Epithelial cell of proximal tubule (primary cell): ENCODE measurements at places on chromosomes 7 and 10. TPM values are rescaled to one million over a fixed set of nuclear protein-coding genes. Genes with fewer than 3 reads are reported as not detected.

The NACAD gene
- 3.9 and 7.9 TPM in 2 replicates for total RNA-seq

DNA sequence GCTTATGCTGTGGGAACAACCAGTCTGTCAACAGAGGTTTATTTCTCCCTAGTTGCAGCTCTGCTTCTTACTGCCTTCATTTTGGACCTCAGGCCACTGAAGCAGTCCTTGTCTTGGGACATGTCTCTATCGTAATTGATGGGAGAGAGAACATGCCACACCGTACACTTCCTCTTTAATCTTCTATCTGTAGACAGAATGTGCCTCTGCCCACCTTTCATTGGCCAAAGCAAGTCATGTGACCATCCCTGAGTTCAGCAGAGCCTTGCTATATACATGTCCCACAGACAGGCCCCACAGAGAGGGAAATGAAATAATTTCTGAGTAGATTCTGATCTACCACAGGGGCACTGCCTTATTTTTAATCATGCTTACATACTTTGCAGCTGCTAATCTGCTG lies 98.0 kb downstream of the KCND2 start:
- DNase-seq, result no peak

The ADCY1 gene
- 0.51 and 1.2 TPM in 2 replicates for total RNA-seq

- no peak for DNase-seq
These were observed 23.7 kb downstream of the CAV1 start for GRCh38 chr7:116548506-116548905.

GRCh38 chr7:39810204-39810642 lies 139.8 kb upstream of the CDK13 start:
- DNase-seq, result no peak

- DNase-seq, result no peak
These were observed 359.2 kb downstream of the PHF14 start for GRCh38 chr7:11332865-11333228.

DNA sequence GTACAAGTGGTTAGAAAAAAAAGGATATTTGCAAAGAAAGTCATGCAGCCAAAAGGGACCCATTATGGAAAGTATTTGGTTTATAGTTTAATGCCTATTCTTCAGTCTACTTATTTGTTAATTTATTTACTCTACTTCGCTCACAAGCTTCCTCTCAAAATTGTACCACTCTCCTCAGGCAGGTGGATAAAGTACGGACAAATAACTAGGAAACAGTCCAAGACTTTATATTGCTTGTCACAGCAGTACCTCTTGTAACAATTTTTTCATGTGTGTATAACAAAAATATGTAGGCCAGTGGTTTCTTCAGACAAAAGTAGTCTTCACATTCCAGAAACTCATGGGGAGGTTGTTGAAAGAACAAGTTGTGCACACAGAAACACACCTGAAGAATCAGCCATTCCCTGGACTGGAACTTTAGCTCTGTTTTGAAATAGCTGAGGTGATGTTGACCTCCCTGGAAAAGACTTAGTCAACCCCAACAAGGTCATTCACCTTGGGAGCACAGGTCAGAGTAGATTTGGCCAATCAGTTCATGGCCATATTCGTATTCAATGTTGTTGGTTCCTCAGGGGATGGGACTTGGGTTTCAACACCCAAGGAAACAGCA lies 73.4 kb downstream of the TES start:
- no peak for DNase-seq

GRCh38 chr10:131584287-131584686 lies 272.8 kb upstream of the TCERG1L start:
- DNase-seq, result no peak

DNA sequence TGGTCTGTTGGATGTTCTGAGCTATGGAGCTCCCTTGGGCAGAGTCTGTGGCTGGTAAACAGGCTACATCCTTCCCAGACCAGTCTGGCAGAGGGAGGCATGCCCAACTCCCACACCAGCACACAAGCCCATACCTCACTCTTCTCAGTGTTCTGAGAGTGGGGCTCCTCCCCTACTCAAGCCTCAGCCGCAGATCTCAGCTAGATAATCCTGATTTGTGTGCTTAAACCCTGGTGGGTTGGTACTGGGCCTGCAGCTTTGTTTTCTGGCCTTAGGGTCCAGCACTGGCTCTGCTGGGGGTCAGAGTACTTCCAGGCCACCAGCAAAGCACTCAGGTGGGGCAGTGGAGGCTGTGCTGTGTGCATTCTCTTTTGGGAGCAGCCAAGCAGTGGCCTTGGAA lies 70.4 kb downstream of the MGAM2 start:
- DNase-seq, result no peak

GRCh38 chr7:159036916-159037605 lies 107.6 kb downstream of the VIPR2 start:
- no peak for DNase-seq

- DNase-seq, result no peak
These were observed 41.4 kb downstream of the NEURL1 start for GRCh38 chr10:103534621-103535498.

DNA sequence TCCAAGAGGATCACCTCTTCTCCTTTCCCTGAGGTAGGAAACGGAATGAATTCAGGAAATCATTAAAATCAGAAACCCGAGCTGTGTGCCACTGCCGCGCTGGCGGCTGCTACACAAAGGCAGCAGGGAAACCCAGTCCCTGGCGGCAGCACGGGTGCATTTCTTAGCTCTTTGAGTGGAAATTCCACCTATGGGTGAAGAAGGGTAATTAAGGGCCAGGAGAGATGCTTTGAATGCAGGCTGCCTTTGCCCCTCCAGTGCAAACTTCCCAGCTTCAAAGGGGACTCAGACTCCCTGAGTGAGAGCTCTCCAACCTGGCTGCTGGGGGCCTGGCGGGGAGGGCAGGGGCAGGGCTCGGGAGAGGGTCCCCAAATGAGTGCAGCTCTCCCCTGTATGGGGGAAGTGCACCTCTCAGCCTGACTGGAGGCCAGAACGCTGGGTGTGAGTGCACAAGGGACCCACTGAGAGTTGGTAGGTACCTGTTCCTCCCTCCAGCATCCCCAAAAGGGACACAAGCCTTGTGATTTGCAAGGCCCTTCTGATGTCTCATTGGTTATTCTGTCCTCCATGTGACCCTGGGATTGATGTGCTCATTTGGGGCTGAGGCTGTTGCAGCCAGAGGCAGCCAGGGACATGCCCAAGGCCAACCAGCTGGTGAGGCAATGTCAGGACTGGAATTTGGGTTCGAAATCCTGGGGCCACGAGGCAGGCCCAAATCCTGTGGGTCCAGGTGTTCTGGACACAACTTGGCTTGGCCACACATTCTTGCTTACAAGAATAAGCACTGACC lies 16.3 kb upstream of the ZMIZ1 start:
- no peak for DNase-seq

- no peak for DNase-seq
These were observed 23.7 kb downstream of the MDH2 start for GRCh38 chr7:76071316-76072242.

DNA sequence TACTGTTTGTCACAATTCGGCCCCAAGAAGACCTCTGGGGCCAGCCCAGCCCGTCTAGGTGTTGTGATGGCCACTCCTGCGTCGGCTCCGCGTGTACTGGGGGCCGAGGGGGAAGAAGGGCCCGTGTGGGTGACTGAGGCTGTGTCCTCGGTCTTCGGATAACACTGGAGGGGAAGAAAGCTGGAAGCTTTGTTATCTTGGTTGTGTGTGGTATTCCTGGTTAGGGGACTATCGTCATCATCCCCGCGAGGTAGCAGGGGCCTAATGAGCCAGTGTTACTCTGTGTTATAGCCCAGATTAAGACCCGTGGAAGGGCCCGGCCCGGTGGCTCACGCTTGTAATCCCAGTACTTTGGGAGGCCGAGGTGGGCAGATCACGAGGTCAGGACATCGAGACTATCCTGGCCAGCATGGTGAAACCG lies 854 bp downstream of the MTG1 start:
- no peak for DNase-seq

The FKBP6 gene
- not detected in 2 replicates for total RNA-seq
